ENCODE measurements at places on chromosomes 3 and 15. TPM values are rescaled to one million over a fixed set of nuclear protein-coding genes. Genes with fewer than 3 reads are reported as not detected.
A peak's percentile ranks its signal among the peaks of the same experiment; 100 is the strongest.

The MORC1 gene
- not detected for total RNA-seq

DNA sequence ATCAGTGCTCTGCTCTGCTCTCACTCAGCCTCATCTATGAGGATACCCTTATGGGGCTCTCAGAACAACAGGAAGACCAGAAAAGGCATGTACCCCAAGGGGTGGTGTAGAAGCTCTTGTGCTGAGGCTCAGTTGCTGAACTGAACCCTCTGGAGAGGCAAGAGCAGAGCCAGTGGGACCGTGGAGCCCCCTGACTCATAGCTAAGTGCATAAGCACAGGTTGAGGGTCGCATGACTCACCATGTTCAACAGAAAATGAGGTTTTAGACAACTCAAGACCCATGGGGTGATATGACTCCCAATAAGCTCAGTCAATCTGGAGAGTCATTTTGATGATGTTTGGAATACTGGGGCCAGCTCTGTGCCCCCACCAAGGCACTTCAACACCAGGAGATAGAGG lies 37.3 kb downstream of the CRYGS start:
- H3K4me3 ChIP-seq = no peak overlapping the region
- DNase-seq = no peak
- no peaks in the 10 kb centered on the region for H3K36me3 ChIP-seq
- H3K27ac ChIP-seq = no peak overlapping the region
- H3K4me1 ChIP-seq = no peaks in the 10 kb centered on the region

- H3K27ac ChIP-seq = no peak overlapping the region
- H3K27me3 ChIP-seq = no peaks in the 10 kb centered on the region
- no peaks in the 10 kb centered on the region for H3K36me3 ChIP-seq
- H3K4me3 ChIP-seq = no peak overlapping the region
- DNase-seq = no peak
- no peaks in the 10 kb centered on the region for H3K4me1 ChIP-seq
Observed at GRCh38 chr3:59750391-59750790, 700.6 kb upstream of the CFAP20DC start.

GRCh38 chr15:63043335-63044076 lies 959 bp downstream of the TPM1 start:
- H3K36me3 ChIP-seq = peaks cover 36% of the 10 kb centered on the region
- H3K4me3 ChIP-seq = peak overlapping the region; percentile 99
- H3K27ac ChIP-seq = peak overlapping the region; percentile 99

DNA sequence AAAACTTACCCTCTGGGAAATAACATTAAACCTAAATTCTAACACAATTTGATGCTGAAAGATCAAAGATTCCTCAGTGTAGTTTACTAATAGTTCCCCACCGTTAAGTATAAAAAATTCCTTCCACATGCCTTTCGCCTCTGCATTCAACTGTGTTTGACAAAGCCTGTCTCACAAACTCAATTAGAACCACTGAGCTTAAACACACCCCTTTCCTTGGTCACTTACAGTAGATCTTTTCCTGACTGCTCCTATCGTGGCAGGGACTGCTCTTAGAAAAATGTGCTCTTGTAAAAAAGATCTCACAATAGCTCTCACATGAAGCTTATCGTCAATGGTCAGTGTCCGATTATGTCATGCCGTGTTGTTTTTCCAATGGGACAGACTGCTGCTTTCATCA lies 8.9 kb upstream of the KBTBD8 start:
- no peak overlapping the region for H3K27ac ChIP-seq
- H3K4me3 ChIP-seq = no peak overlapping the region
- no peaks in the 10 kb centered on the region for H3K4me1 ChIP-seq
- no peaks in the 10 kb centered on the region for H3K36me3 ChIP-seq

DNA sequence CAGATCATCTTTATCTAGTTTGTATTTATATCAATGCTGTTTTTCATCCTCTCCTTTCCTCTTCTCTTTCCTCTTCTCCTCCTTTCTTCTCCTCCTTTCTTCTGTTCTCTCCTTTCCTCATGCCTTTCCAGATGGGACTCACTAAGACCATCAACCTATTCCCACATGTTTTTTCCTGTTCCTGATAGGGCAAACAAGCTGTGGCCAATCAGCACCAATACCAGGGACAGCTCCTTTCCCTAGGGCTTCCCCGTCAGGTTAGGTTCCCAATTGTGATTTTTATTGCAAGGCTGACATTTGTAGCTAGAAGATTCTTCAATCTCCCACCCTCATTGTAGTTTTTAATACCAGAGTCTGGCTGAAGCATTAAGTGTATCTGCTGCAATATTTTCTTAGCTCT lies 76.3 kb upstream of the COL8A1 start:
- H3K27ac ChIP-seq = no peak overlapping the region
- DNase-seq = no peak
- no peaks in the 10 kb centered on the region for H3K27me3 ChIP-seq
- H3K36me3 ChIP-seq = peaks cover 7% of the 10 kb centered on the region
- peaks cover 30% of the 10 kb centered on the region for H3K4me1 ChIP-seq

DNA sequence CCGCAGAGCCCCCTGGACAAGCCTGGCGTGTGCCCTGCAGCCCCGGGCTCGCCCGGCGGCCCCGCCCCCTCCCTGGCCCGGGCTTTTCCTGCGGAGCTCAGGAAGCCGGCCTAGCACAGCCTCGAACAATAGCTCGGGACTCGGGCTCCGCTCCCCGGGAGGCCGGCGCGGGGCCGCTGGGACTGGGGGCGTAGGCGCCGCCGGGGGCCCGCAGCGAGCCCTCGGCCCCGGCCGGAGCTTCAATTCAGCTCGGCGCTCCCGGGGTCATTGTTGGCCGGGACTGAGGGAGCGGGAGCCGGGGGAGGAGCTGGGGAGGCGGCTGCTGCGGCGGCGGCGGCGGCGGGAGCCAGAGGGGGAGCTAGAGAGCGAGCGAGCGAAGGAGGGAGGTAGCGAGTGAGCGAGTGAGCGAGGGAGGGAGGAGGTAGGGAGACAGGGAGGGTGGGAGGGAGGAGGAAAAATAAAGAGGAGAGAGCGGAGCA lies 41.0 kb upstream of the ROPN1 start:
- H3K36me3 ChIP-seq = no peaks in the 10 kb centered on the region
- peak; percentile 97 for DNase-seq
- H3K4me3 ChIP-seq = peak overlapping the region; percentile 77
- peaks cover 16% of the 10 kb centered on the region for H3K4me1 ChIP-seq
- H3K27ac ChIP-seq = no peak overlapping the region
- peaks cover 36% of the 10 kb centered on the region for H3K27me3 ChIP-seq

- H3K4me1 ChIP-seq = peaks cover 15% of the 10 kb centered on the region
- H3K36me3 ChIP-seq = no peaks in the 10 kb centered on the region
- no peak overlapping the region for H3K4me3 ChIP-seq
- no peaks in the 10 kb centered on the region for H3K27me3 ChIP-seq
- DNase-seq = no peak
- no peak overlapping the region for H3K27ac ChIP-seq
Observed at GRCh38 chr3:147797095-147797494, 387.9 kb downstream of the ZIC1 start.

DNA sequence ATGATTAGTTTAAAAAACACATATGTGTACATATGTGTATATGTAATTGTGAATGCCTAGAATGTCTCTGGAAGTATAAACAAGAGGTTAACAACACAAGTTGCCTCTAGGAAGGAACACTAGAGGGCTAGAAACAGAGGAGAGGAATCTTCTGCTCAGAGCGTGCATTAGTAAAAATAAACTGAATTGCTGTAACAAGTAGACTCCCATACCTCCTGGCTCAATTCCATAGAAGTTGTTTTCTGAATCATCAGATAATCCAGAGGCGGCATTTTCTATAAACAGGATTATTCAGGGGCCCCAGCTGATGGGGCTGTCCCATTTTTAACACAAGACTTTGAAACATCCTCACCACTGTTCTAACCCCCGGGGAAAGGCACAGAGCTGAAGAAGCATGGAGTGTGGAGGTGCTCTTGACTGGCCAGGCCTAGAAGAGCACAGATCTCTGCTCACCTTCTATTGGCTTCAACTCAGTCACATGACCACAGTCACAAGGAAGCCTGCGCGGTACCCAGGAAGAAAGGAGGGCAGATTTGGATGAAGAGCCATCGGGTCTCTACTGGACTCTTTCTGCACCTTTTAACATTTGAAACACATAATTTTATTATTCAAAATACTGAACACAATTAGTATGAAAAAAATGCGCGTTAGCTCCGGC lies 145.7 kb downstream of the TLE3 start:
- DNase-seq = no peak
- no peak overlapping the region for H3K4me3 ChIP-seq
- H3K27me3 ChIP-seq = peaks cover 24% of the 10 kb centered on the region
- no peak overlapping the region for H3K27ac ChIP-seq

All from osteocyte (in vitro differentiated cells).